ENCODE measurements at places on chromosomes 7 and 10. TPM values are rescaled to one million over a fixed set of nuclear protein-coding genes. Genes with fewer than 3 reads are reported as not detected.
A peak's percentile ranks its signal among the peaks of the same experiment; 100 is the strongest.

- DNase-seq = no peak
Measured at GRCh38 chr7:101154693-101155102, 422 bp downstream of the AP1S1 start.

- DNase-seq = no peak
Measured at GRCh38 chr10:118332948-118333710, 9.0 kb downstream of the FAM204A start.

DNA sequence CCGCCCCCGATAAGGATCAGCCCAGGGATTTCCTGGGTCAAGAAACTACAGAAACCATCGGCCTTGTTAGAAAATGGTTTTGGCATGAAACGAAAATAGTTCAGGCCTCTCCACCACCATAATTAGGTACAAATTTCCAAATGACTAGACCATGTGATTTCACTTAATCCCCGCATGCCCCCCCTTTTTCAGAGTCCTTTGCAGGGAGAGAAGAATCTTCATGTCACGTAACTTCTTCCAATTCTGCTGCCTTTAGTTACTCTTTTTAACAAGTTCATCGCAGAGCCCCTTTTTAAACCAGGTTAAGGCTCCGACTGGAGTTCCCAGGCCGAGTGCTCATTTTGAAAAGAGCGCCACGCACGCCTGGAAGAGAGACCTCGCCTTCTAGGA lies 3.4 kb downstream of the PDGFA start:
- DNase-seq = no peak

DNA sequence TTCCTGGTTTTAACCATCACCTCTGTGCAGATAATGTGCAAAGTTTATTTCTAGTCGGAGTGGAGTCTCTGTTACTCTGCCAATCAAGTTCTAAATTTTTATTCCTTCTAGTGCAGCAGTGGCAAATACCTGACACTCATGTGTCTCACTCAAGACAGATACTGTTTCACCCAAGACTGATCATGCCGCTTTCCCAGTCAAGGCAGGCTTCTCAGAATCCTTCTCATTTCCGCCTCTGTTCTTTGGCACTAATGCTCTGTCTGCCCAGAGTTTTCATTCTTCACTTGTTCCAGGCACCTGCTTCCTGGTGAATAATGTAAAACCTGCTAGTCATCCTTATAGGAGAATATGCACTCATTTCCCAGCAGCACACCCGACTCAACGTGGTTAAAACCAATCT lies 24.7 kb downstream of the MET start:
- DNase-seq = no peak

DNA sequence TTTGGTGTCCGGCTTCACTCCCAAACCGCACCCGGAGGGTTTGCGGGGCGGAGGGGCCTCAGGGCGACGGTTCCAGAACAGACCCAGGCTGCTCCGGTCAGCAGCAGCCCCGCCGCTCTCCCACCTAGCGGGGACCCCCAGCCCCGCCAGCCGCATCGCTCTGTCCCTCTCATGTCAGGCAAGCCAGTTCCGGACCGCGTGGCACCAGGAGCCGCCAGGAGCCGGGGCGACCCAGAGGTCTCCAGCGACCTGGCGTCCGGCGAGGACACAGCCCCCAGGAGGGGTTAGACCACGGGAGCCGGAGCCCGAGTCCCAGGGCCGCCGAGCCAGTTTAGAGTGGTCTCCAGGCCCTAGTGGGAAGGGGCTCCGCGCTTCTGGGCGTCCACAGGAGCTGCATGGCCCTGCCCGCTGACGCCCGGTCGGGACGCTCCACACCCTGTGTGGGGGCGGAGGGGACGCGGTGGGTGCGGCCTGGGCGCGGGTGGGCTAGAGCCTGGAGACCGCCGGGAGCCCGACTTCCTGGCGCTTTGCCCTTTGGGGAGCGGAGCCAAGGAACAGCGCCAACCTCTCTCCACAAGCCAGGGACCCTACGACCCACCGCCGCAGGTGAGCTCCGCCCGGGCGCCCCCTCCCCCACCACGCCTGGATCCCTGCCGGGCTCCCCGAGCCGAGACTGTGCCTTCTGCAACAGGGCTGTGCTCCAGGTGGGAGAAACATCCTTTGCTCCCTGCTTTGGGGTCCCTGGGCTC lies 43.4 kb downstream of the ZNF117 start:
- no peak for DNase-seq

- DNase-seq = no peak
Measured at GRCh38 chr7:129859183-129859582, 93.6 kb downstream of the UBE2H start.

GRCh38 chr7:17041324-17041723 lies 159.5 kb upstream of the AGR3 start:
- no peak for DNase-seq

DNA sequence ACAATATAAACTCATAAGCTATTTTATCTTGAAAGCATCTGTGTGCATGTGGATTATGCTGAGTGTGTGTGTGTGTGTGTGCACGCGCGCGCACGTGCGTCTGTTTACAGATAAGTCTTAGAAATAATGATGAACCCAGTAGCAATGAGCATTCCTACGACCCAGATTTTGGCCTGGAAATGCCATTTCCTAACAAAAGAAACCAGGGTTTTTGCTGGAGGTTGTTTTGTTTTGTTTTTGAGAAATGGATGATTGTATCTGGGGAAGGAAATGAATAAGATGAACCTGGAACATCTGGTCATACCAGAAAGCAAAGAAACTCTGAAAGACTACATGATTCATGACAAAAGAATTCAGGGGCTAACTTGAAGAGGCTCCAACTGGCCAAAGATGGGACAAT lies 22.1 kb upstream of the LMOD2 start:
- no peak for DNase-seq

GRCh38 chr10:68202960-68203353 lies 29.0 kb downstream of the ATOH7 start:
- no peak for DNase-seq

GRCh38 chr7:44897309-44897708 lies 12.0 kb upstream of the PURB start:
- no peak for DNase-seq

DNA sequence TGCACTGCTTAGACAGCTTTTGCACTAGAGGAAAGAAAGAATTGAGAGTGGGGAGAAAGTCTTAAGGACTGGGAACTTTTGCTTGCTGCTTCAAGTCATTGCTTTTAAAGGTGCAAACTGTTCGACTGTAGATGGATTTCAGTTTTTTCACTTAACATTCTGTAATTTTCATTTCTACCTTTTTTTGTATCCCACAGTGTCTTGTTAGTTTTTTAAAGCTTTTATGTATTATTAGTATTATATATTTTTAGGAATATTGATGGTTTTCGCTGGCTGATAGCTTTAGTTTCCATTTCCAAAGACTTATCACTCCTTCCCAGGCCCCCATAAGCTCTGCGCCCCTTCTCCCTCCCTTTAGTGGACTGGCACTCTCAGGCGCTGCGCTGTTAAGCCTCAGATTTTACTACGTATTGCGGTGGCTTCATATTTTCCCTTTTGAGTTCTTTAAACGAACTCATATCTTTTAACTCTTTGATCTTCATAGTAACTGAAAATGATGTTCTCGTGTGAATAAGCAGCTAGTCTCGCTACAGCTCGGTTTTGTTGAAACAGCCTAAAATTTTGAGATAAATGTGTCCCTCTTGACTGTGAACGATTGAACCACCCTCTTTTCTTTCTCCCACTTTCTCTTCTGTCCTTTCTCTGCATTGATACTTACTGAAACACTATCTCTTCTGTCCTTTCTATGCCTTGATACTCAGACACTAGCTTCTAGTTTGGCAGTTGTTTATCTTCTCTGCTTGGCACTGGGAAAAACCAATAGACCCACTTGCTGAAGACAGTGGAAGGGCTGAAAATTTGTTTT lies 2.5 kb upstream of the ETV1 start:
- no peak for DNase-seq

GRCh38 chr7:150994141-150994837 lies 3.5 kb downstream of the NOS3 start:
- no peak for DNase-seq

DNA sequence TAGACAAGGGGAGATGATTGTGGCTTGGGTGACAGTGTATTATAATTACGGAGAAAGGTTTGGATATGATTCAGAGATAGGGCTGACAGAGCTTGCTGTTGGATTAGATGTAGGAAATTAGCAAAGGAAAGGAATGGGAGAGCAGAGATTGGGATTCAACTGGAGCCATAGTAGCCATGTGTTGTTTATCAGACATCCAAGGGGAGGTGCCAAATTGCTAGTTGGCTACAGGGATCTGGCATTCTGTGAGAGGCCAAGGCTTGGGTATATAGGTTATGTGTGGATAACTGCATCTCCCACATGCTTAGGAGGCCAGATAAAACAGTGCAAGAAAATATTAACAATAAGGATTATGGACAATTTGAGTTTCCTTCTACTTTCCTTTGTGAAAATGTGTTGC lies 34.9 kb downstream of the CSGALNACT2 start:
- no peak for DNase-seq

GRCh38 chr10:117226813-117227451 lies 14.0 kb upstream of the SLC18A2 start:
- DNase-seq = no peak

DNA sequence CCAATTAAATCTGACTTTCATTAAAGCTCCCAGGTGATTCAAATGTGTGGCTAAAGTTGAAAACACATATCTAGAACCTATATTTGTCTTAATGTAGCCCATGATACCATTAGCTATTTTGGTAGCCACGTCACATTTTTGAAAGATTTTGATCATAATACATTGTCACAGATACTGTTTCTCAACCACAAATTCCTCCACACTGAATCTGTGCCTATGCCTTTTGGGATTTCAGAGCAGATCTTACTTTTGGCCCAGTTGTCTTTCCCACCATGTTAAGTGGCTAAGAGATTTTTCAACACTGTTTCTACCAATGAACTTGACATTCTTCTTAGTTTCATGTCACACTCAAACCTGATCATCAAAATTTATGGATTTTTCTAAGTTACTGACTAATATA lies 47.4 kb downstream of the CH25H start:
- DNase-seq = no peak

GRCh38 chr10:110817614-110818013 lies 54.1 kb upstream of the PDCD4 start:
- no peak for DNase-seq

- no peak for DNase-seq
Measured at GRCh38 chr7:101127460-101128039, 646 bp downstream of the SERPINE1 start.

DNA sequence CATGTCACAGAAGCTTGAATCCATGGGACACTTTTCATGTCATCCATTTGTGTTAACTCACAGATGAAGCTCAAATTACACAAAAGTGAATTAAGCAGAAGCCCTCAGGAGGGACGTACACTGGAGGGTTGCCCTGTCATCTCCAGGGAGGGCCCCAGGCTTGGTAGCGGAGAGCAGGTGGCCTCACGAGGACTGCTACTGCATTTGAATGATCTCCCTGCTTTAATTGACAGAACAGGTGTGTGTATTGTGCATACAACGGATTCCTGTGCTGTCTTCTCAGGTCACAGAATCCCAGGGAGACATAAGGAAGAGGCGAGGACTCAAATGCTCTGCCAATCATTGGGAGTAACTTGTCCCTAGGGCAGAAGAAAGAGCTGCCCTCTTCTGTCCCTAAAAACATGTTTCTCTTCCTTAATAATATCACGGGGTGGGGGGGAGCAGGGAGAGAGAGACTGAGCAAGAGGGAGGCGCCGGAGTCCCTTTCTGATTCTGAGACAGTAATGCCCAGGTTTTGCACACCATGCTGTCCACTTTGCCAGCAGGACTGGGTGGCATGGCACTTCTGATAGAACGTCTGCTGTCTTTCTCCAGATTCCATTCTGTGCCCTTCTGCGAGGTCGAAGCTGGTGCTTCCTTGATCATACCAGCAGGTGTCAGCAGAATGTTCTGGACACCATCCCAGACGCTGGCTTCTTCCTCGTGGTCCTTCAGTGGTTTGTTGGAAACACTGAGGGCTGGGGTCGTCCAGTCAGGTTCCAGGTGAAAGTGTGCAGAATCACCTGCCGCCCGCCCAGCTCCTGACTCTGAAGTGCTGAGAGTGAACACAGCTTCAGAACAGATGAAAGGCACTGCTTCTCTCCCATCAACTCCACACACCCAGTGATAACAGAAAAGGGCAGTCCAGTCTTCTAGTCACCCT lies 26.2 kb upstream of the RASGEF1A start:
- peak; percentile 44 for DNase-seq

GRCh38 chr10:128071417-128071782 lies 54.8 kb downstream of the MKI67 start:
- DNase-seq = no peak

- no peak for DNase-seq
Measured at GRCh38 chr7:78095549-78095948, 297.0 kb downstream of the PHTF2 start.

- no peak for DNase-seq
Measured at GRCh38 chr10:113463777-113464176, 89.1 kb upstream of the HABP2 start.

- DNase-seq = no peak
Measured at GRCh38 chr7:151073990-151074389, 6.6 kb downstream of the FASTK start.

GRCh38 chr10:77436257-77436975 lies 201.2 kb downstream of the KCNMA1 start:
- DNase-seq = no peak

DNA sequence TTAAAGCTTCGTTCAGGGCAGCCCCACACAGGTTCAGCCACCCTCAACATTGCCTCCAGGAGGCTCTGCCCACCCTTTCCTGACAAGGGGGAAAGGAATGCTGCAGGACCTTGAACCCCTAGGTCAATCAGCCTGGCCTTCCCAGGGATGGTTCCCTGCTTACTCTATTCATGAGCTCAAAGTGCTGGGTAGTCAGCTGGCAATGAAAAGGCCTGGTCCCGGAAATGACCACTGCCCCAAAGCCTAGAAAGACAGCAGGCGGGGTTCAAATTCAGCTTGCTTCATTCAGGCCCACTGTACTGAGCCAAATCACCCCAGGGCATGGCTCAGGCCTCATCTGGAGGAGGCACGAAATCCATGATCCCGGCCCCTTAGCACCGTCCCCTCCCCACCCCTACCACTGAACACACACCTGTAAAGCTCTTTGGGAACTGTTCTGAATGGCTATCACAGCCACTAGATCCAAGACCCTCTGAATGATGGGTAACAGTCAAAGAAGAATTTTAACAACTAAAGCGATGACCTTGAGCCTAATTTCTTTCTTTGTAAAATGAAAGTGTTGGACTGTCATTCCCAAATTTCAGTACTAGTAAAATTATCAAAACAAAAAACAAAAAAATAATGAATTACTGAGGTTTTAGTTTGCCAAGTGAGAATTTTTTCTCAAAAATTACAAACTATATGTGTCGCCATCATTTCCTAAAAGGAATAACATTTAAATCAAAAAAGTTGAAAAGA lies 1.0 kb downstream of the URGCP start:
- no peak for DNase-seq

GRCh38 chr10:94076325-94076841 lies 82.7 kb downstream of the PLCE1 start:
- no peak for DNase-seq

- no peak for DNase-seq
Measured at GRCh38 chr7:34756691-34757090, 98.7 kb downstream of the NPSR1 start.

CFAP46 gene
- total RNA-seq = 0.22 TPM

ZNF467 gene
- 0.16 TPM for total RNA-seq

RPEL1 gene
- total RNA-seq = 0.18 TPM

GRM3 gene
- not detected for total RNA-seq

PON1 gene
- total RNA-seq = not detected

SPDYE16 gene
- 0.24 TPM for total RNA-seq

C10orf105 gene
- total RNA-seq = 0.28 TPM

BLNK gene
- total RNA-seq = 0.95 TPM

GARIN1A gene
- 0.10 TPM for total RNA-seq

TMEM184A gene
- 0.15 TPM for total RNA-seq

LRRC18 gene
- total RNA-seq = not detected

DNMBP gene
- 1.2 TPM for total RNA-seq

CACNA2D1 gene
- total RNA-seq = 0.24 TPM
